ENCODE measurements at places on chromosomes 1 and 21.

- no peak for DNase-seq
Observed at GRCh38 chr1:197092491-197093023, 25.5 kb upstream of the F13B start.

DNA sequence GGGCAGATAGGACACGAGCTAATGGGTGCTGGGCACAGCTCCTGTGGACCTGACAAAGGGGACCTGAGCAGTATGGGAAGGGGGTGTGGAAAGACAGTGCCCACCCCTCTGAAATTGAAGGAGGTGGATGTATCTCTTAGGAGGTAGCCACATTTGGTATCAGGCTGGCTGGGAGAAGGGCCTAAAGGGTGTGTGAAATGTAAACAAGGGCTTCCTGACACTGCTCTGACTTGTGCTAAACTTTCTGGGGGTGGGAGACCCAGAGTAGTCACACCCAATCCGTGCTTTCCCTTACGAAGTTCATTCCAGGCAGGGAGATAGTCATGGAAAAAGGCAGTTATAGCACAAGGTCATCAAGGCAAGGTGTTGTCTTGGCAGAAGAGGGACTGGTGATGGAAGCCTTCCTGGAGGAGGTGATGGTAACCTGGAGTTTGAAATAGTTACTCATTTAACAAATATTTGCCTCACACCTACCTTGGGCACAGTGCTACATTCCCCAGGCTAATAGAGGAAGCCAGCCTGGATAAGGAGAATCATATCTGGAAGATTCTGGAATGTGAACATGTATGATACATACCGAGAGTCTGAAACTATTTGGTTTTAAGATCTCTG lies 5.3 kb upstream of the CCDC24 start:
- DNase-seq: no peak

DNA sequence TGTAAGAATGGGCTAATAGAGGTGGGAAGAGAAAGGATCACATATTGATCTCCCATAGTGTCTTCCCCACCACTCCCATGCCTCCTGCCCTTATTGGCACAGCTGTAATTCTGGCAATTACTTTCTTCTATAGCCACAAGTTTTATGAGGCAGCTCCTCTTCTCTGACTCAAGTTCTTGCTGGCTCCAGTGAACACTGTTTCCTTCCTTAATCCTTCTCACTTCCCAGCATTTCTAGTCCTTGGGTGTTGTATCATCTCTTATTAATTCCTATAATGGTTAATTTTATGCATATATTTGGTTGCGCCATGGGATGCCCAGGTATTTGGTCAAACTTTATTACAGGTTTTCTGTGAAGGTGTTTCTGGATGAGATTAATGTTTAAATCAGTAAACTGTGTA lies 103.3 kb downstream of the MRPL39 start:
- no peak for DNase-seq

GRCh38 chr1:228042508-228042907 lies 35.7 kb downstream of the WNT3A start:
- DNase-seq: no peak

DNA sequence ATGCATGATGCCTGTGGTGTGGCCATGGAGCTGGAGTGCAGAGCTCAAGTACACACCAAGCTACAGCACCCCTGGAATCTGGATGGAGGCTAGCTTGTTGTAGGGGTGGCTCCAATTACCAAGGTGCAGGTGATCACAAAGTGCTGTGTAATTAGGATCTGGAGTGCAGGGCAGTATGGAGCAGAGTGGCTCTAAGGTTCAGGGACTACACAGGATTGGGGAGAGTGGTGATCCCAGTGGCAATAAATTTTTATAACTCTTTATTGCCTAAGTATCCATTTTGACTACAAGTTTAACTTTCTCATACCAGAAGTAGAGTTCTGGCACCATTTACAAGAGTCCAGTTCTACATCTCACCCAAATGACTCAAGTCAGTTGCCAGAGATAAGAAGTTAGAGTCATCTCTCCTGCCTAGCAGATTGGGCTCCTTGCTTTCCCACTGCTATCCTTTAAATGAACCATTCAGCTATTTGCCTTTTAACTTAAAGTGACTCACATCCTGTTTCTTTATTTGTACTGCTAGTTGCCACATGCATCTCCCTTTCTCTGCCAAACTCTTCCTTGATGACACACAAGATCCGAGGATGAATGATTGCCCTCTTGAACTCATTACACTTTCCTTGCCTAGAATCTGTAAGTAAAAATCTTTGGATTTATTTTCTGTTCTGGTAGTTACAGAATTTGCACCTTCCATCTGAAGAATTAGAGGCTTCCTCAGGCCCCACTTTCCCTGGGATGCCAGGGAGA lies 427.2 kb downstream of the KCNT2 start:
- peak; percentile 83 for DNase-seq

- no peak for DNase-seq
Observed at GRCh38 chr1:64955097-64956009, 11.0 kb downstream of the JAK1 start.

GRCh38 chr1:71542155-71542554 lies 461.3 kb upstream of the ZRANB2 start:
- no peak for DNase-seq

DNA sequence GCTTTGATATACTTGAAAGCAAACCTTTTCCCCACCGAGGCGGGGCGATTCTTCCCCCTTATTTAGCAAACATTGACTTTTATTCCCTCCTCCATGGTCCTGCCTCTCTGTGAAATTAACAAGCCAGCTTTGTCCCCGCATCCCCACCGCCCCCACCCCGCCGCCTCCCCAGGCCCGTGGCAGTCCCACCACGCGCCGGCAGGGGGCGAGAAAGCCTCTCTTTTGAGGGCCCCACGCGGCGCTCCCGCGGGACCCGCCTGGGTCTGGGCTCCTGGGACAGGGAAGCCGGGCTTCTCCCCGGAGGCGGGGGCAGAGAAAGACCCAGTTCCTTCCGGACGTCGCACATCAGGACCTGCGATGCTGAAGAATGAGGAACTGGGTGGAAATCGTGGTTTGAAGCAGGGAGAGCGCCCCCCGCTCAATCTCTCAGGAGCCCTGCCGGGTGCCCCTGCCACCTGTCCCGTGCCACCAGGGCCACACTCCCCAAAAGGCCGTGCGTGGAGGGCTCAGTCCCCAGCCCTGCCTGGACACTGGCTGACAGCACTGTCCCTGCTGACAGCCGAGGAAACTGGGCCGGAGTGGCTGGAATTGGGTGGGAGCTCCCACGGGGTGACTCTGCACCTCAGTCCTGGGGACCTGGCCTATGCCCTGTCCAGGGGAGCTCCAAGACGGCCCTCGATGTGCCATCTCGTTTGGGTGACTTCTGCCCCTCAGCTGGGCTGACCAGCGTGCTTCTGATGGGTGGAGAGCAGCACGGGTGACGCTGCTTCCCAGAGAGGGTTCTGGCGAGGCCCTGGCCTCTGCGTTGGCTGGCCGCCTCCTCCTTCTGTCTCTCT lies 8.6 kb upstream of the ACTRT2 start:
- peak; percentile 28 for DNase-seq

DNA sequence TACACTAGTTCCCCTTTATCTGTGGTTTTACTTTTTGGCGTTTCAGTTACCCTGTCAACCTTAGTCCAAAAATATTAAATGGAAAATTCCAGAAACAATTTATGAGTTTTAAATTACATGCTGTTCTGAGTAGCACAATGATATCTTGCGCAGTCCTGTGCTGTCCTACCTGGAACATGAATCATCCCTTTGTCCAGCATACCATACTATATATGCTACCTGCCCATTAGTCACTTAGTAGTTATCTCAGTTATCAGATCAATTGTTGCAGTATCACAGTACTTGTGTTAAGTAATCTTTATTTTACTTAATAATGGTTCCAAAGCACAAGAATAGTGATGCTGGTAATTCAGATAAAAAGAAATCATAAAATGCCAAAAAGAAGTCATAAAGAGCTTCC lies 52.7 kb downstream of the AGBL4 start:
- DNase-seq: no peak

GRCh38 chr1:9293241-9293532 lies 493 bp downstream of the SPSB1 start:
- DNase-seq: no peak

GRCh38 chr21:39347537-39347936 lies 1.4 kb downstream of the HMGN1 start:
- no peak for DNase-seq

DNA sequence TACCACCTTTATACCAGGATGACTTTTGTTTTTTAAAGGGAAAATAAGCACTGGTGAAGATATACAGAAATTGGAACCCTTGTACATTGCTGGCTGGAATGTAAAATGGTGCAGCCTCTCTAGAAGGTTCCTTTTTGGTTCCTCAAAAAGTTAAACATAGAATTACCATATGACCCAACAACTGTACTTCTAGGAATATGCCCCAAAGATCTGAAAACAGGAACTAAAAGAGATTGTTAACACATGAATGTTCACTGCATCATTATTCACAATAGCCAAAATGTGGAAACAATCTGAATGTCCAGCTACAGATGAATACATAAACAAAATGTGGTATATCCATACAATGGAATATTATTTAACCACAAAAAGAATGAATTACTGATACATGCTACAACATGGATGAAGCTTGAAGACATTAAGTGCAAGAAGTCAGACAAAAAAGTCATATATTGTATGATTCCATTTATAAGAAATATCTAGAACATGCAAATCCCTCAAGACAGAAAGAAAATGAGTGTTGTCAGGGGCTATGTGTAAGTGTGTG lies 84.9 kb upstream of the DMRTA2 start:
- DNase-seq: no peak

- DNase-seq: no peak
Observed at GRCh38 chr1:151146072-151146411, 389 bp downstream of the SEMA6C start.

- no peak for DNase-seq
Observed at GRCh38 chr1:12760256-12760795, 13.2 kb upstream of the PRAMEF12 start.

GRCh38 chr1:157110003-157110402 lies 10.4 kb upstream of the ETV3L start:
- DNase-seq: no peak

GRCh38 chr21:32412162-32413014 lies at the start of gene EVA1C:
TSS of gene EVA1C (plus strand) at chr21:32412706. CDS start at chr21:32412854, 148 bp downstream.
- no peak for DNase-seq

- no peak for DNase-seq
Observed at GRCh38 chr1:244735404-244735803, 82.5 kb downstream of the DESI2 start.

DNA sequence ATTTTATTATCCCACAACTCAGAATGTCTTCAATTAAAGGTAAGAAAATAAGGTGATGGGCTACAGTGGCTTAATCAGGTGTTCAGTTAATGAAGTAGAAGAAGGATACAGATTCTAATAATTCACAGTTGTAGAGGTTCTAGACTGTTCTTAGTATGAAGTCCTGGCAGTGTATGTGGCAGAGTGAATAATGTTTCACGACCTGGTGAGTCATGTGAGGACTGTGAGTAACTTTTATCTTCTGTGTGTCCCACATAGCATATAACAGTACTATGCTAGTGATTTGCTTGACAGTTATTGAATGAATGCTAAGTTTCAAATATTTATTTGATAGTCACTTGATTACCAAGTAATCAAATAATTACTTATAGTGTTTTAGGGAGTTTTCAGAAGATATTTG lies 20.0 kb downstream of the SLC16A4 start:
- no peak for DNase-seq

DNA sequence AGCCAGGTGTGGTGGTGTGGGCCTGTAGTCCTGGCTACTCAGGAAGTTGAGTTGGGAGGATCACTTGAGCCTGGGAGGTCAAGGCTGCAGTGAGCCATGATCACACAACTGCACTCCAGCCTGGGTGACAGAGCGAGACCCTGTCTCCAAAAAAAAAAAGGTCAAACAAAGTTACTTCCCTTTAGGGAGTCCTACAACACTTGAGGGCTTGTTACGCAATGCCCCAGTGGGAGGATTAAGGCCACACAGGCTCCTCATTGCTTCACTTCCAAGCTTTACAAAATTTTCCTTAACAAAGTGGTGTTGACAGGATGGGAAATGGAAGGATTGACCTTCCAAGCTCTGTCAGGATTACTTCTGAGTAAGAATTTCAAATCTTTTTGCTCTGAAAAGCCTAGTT lies 6.2 kb upstream of the EXTL1 start:
- no peak for DNase-seq

DNA sequence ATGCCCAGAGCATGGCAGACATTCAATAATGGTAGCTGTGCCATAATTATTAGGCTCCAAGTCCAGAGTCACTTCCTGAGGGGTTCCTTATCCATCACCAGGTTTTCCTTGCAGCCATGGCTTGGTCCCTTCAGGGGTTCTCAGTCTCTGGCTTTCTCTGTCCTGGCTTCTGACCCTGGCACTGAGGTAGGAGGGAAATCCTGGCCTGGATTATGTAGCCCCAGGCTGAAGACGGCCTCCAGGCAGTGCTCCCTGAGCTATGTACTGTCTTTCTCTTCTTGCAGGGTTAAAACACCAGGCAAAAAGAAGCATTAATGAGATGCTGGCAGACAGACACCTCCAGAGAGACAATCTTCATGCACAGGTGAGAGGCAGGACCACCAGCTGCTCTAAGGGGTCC lies 9.5 kb upstream of the PADI3 start:
- DNase-seq: peak; percentile 83

- peak; percentile 84 for DNase-seq
Observed at GRCh38 chr1:205711105-205712048, 31.1 kb upstream of the SLC45A3 start.
